Suprapubic skin (tissue), 4 donors: ENCODE measurements at places on chromosomes 1 and 21.

DNA sequence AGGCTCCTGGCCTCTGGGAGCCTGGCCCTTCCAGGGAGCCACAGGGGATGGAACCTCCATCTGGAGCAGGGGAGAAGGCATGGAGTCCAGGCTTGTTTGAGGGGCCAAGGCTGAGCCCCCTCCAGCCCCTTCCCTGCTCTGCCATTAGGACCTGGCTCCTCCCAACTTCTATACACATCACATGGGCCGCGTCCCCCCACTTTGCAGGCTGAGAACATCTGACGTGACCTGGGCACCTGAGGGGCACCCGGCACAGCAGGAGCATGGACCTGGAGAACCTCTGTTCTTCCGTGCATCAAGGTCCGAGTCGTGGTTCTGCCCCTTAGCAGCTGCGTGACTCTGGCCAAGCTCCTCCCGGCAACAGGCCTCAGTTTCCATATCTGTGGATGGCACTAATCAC lies 3.9 kb upstream of the AIRE start:
- no peak for DNase-seq

DNA sequence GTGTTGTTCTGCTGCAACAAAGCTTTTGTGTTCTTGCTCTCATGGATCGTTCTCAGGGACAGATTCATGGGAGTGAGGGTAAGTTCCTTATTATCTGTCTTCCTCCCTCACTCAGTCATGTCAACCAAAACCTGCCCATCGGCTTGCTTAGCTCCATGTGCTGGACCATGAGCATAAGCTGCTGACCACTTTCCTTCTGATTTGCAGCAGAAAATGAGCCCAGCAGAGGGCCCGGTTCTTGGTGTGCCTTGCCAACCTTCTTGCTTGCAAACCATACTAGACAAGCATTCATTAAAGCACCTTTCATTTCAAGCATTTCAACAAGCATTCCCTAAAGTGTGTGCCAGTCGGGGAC lies 64.0 kb upstream of the COA6 start:
- DNase-seq: no peak

- DNase-seq: no peak
These were observed 11.0 kb downstream of the EVA1C start for GRCh38 chr21:32423320-32424190.

- no peak for DNase-seq
These were observed 494 bp downstream of the UBE2J2 start for GRCh38 chr1:1273209-1273511.

DNA sequence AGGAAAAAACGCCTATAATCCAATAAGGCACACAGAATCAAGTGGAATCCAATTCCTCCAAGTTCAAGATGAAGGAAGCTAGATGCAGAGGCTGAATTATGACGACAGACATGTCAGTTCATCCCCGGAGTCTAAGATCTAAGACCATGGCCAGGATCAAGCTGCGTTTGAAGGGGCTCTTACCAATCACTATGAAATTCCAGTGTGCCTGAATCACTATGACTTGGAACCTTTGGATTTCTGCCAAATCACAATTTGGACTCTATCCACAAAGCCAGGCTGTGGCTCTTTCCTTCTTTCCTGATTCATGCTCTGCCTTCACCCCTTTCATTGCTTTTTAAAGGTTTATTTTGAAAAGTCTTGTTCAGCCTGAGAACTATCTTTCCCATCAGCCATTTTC lies 17.1 kb downstream of the OLIG2 start:
- no peak for DNase-seq

DNA sequence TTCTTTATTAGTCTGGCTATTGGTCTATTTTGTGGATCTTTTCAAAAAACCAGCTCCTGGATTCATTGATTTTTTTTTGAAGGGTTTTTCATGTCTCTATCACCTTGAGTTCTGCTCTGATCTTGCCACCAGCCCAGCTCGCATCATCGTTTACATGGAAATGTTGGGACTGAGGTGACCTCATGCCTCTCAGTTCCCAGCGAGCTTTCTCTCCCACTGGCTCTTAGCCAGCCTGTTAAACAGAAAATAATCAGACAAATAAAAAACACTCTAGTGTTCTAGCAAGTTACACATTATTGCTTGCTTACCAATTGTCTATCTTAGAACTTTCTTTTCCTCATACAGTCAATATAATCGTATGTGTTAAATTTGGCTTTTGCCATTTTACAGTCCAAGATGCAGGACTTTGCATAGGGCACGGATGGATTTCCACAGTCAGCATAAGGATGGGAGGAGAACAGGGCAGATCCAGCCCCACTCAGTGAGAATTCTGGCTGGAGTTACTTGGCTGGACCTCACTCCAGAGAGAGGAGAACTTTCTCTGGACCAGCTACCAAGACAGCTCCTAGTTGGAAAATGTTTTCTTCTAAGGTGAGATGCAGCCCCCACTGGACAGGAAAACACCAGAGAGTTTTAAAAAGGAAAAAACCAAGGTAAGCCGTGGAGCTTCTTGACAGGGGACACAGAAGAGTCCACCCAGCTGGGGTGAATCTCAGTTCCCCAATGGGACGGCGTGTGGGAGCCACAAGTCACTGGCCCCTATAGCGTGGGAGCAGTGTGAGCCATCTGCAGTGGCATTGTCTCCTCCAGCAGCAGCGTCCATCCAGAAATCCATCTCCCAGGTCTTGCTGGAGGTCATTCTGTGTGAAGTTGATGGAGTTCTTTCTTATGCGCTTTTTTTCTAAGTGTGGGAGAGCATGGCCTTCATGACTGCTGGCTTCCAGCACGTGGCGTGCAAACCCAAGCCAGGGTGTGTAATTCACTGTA lies 17.6 kb downstream of the PGBD2 start:
- DNase-seq: no peak

DNA sequence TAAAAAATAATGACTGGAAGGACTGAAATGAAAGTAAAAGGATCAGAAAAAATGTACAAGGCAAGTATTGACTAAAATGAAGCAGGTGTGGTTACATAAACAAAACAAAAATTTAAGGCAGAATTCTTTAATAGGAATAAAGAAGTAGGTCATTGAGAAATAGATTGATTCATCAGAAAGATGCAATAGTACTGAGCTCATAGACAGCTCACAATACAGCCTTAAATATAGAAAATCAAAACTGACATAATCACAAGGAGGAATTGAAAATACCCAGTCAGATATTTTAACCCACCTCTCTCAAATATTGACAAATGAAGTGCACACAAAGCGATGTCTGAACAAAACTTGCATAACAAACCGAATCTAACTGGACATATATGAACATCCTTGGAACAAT lies 366.8 kb upstream of the DPYD start:
- no peak for DNase-seq

DNA sequence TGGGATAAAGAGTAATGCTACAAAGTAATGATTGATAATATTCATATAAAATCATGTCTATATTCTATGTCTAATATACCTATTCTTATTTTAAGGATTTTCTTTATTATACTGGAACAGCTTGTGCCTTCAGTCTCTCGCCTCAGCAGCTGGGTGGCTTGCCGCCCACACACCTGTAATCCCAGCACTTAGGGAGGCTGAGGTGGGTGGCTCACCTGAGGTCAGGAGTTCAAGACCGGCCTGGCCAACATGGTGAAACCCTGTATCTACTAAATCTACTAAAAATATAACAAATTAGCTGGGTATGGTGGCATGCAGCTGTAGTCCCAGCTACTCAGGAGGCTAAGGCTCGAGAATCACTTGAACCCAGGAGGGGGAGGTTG lies 7.6 kb upstream of the TRNAU1AP start:
- no peak for DNase-seq

- no peak for DNase-seq
These were observed 29.7 kb upstream of the EVA1B start for GRCh38 chr1:36352910-36353878.

GRCh38 chr1:98672189-98672588 lies 10.7 kb downstream of the SNX7 start:
- no peak for DNase-seq
